ENCODE measurements at places on chromosomes 1 and 21.
A peak's percentile ranks its signal among the peaks of the same experiment; 100 is the strongest.

DNA sequence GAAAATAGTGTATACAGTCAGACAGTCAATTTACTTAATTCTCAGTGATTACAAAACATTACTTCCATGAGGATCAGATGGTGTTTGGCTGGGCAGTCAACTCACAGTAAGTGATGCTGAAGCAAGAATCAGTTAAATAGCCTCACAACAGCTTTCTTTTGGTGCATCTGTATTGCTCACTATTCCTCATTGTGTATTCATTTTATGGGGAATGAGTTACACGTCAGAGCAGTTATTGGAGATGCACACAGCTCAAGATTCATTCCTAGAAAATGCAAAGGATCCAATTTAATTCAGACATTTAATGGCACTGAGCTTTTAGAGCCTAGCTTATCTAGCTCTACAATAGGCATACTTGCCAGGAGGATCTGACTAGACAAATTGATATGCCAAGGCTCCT is 150.6 kb downstream of the HS2ST1 start:
- no peak for DNase-seq

DNA sequence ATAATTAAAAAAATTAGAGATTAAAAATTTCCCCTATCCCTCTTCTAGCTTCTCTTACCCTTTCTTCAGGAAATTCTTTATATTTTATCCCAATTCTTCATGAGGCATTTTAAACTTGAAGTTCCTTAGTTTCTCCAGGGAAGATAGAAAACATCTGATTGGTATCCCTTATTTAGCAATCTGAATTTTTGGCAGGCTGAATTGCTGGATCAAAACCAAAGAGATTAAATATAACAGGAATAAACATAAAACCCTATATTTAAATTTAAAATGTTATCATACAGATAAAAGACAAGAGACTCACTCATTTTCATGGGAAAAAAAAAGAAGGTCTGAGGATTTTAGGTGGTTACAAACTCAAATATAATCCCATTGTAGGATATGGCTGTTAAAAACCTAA is 204.2 kb downstream of the CHRM3 start:
- no peak for DNase-seq

- no peak for DNase-seq
These were observed 6.4 kb downstream of the COL8A2 start for GRCh38 chr1:36118447-36119204.

- DNase-seq, result no peak
These were observed 51.2 kb upstream of the CSF3R start for GRCh38 chr1:36533897-36534296.

- peak; percentile 19 for DNase-seq
These were observed 687 bp downstream of the PRKAB2 start for GRCh38 chr1:147171399-147172167.

- DNase-seq, result peak; percentile 99
These were observed 32.9 kb downstream of the JAK1 start for GRCh38 chr1:64933296-64934070.

DNA sequence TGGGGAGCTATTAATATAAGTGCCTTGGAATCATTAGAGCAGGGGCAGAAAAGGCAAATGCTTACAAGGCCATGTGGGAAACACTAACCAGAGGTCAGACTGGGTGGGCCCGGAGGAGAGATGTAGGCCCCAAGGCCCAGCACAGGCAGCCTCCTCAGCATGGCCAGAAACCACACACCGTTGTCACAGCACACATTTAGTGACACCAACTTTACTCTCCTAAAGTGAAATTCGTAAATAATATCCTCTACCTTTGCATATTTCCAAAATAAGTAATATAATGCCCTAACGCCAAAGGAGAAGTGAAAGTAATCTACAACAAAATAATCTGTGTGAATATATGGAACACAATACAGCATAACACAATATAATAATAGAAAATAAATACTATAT is 62.6 kb downstream of the KIF21B start:
- no peak for DNase-seq

GRCh38 chr1:7219031-7219430 is 433.8 kb downstream of the CAMTA1 start:
- no peak for DNase-seq

DNA sequence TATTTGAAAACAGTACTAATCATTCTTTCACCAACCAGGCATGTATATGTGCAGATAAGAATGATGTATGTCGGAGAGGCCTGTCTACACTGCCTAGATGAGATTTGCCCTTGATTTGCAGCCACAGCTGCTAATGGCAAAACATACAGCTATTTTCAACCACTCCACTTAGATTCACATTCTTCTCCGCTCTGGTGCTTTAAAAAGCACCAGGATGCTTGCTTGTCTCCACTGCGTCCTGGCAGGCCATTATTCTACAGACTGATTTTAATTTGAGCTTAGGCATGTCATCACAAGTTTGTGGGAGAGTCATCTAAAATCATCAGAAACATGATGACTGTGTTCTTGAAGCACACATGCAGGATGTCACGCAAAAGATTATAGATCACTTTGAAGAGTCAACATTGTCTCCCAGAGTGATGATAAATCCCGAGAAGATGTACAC is 119.0 kb upstream of the NRIP1 start:
- DNase-seq, result no peak

- DNase-seq, result no peak
These were observed 126.6 kb upstream of the BEND5 start for GRCh38 chr1:48903291-48903690.

DNA sequence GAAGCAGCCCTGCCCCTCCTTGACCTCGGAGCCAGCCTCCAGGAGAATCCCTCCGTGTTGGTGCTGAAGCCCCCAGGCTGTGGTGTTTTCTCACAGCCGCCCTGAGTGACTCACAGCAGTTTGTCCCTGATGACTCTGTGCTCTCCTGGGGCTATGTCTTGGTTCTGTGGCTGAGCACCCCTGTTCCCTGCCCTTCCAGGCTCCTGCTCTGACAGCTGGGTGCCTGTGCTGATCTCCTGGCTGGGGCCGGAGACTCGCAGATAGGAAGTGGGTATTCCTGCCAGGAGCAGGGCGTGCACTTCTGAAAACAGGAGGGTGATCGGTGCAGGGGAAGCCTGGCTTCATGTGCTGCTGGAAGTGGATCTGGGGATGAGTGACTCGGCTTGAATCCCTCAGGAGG is 34.5 kb downstream of the POFUT2 start:
- peak; percentile 13 for DNase-seq

GRCh38 chr1:203057911-203058675 is 27.7 kb downstream of the MYOG start:
- DNase-seq, result peak; percentile 84

DNA sequence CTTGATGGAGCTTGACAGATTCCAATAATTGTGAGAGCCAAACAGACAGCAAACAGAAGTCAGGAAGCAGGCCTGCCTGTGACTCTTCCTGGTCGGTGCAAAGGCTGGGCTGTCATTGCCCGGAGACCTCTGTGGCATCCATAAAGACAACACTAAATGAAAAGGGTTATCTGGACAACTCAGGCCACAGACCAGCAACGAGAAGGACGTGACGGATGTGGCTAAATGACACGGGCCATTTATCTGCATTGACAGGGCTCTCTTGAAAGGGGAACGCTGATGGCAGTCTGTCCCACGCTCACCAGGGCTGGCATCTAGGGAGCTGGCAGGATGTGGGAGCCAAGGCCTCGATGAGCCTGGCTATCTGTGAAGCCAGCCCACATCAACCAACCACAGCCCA is 35.0 kb downstream of the HMGB4 start:
- no peak for DNase-seq

GRCh38 chr1:59653968-59654367 is 160.8 kb upstream of the HOOK1 start:
- DNase-seq, result peak; percentile 40

- DNase-seq, result no peak
These were observed 16.3 kb upstream of the C1orf198 start for GRCh38 chr1:230884646-230885045.

- no peak for DNase-seq
These were observed 44.5 kb downstream of the ECE1 start for GRCh38 chr1:21245688-21246229.

- peak; percentile 69 for DNase-seq
These were observed 64.1 kb upstream of the WDR26 start for GRCh38 chr1:224498574-224499170.

DNA sequence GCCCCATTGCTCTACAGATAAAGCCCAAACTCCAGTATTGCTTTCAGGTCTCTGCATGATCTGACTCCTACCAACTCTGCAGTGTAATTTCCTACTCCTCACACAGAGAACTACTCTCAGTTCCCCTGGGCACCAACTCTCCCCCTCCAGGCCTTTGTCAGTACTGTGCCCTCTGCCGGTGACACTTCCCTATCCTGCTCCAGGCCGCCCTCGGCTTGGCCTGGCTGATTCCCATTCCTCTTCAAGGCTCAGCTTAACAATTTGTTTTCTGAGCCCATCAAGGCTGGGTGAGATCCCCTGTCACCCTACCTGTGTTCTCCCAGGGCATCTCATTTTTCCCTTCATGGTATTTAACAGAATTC is 2.6 kb downstream of the SLAMF8 start:
- no peak for DNase-seq

DNA sequence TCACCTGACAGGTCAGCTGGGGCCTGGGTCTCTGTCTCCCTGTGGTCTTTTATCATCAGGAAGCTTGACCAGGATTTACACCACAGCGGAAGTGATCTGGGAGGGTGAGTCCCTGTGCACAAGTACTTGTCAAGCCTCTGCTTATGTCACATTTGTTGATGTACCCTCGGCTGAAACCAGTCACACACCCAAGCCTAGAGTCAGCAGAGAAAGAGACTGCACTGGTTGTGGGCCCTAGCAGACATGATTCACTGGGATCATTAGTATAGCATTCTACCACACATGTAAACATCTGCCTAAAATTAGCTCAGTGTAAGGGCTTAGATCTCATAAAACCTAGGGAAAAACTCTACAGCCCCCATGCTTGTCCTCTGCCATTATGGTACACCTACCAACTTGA is 79.3 kb upstream of the LAMC2 start:
- no peak for DNase-seq

GRCh38 chr21:42109873-42110525 is 38.9 kb downstream of the UMODL1 start:
- DNase-seq, result no peak

DNA sequence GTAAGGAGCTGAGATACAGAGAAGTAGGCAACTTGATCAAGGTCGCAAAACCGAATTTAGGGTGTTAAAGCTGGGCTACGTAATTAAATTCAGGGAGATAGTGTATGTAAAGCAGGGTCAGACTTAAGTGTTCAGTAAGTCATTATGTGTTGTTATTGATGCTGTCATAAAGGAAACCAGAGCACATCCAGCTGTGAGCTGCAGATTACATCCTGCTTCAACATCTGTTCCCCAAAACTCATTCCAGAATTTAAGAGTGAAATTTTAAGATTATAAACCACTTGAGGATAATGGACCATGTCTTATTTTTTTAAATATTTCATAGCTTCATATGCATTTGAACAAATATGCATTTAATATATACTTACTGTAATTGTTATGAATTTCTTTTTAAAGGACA is 49.7 kb downstream of the IVNS1ABP start:
- no peak for DNase-seq

GRCh38 chr1:43639976-43640794 is 9.8 kb upstream of the KDM4A start:
- DNase-seq, result no peak

GRCh38 chr1:36320767-36321118 is 2.7 kb downstream of the EVA1B start:
- no peak for DNase-seq

DNA sequence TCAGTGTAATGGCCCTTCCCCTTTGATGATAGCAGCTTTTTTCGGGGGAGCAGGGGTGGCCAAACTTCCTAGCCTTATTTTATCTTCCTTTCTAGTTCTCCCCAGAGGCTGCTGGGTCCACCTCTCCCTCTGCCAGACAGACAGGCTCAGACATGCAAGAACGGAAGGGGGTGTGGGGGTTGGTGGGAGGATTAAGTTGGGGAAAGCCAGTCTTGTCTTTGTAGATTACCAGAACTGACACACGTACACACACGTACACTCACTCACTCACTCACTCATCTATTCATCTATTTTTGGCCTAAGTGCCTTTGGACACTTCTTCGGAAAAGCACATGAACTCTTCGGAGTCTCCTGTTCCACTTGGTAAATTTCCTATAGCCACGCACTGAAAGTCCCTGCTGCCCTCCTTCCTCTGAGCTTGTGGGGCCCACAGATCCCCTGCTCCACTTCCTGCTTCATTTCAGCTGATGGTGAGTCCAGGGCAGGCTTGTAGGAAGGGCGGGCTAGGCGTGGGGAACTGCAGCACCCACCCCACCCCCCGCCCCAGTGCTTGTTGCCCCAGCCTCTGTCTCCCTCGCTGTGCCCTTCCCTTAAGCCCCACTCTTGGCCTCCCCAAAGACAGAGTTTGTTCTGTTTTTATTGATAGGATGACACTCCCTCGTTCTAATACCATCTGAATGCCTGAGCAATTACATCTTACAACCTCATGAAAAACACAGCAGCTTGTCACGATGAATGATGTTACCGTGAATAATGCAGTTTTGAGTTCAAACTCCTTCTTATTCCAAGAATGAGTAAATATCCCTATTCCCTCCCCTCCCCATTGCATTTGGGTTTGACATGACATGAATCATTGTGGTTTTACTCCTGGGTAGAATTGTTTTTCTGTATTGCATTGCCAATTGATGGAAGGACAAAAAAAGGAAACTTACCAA is 60.7 kb upstream of the ATP5PO start:
- peak; percentile 94 for DNase-seq

- DNase-seq, result peak; percentile 56
These were observed 14.7 kb downstream of the HSF2BP start for GRCh38 chr21:43644609-43645008.

- DNase-seq, result no peak
These were observed 92.7 kb upstream of the LRRC7 start for GRCh38 chr1:69475021-69475420.

DNA sequence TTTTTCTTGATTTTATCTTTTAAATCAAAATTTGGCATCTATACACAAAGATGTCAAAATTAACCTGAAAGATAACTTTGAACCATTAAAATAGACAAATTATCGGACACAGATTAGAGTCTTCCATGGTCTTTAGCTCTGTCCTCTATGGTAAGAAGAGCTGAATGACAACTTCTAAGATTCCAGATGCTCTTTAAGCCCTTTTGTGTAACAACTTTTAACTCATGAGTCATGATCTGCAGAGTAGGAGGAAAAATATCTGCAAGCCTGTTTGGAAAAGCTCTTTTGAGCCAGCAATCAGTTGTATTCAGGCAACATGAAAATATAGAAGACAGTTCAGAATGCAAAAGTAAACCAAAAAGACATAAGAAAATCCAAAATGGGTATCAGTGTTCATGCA is 37.8 kb downstream of the TTC13 start:
- DNase-seq, result peak; percentile 51

GRCh38 chr1:56491441-56491840 is 87.9 kb downstream of the PLPP3 start:
- peak; percentile 56 for DNase-seq

DNA sequence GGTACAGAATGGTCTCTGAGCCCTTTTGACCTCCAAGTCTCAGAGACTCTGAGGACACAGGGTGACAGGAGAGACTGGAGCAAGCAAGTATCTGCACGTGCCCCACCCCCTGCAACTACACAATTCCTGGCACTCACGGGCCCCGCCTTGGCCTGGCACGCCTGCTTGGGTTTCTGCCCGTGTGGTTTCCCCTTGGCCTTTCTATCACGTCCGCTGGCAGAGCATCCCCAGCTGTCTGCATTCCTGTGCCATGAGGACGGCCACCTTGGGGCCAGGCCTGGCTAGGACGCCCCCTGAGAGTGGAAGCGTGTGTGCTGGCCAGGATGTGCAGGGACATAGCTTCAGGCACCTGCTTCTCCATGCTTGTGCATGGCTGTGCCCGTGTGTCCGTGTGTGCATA is 14.3 kb upstream of the EDN2 start:
- DNase-seq, result peak; percentile 88

Data from AG10803 (cell line).